Activated CD8-positive, alpha-beta T cell treated with anti-CD3 and anti-CD28 coated beads for 36 hours (primary cell): ENCODE measurements at places on chromosomes 7 and 10. TPM values are rescaled to one million over a fixed set of nuclear protein-coding genes. Genes with fewer than 3 reads are reported as not detected.
A peak's percentile ranks its signal among the peaks of the same experiment; 100 is the strongest.

APBB1IP gene
- 61.9 TPM for total RNA-seq

AKR1C3 gene
- total RNA-seq = not detected

GALNT17 gene
- not detected for total RNA-seq

ITGB8 gene
- not detected for total RNA-seq

NRBF2 gene
- total RNA-seq = 23.1 TPM

NOS3 gene
- total RNA-seq = 6.2 TPM

GRCh38 chr7:26117142-26117807 lies 34.7 kb upstream of the NFE2L3 start:
- peaks cover under 1% of the 10 kb centered on the region for H3K4me1 ChIP-seq
- no peaks in the 10 kb centered on the region for H3K36me3 ChIP-seq
- no peak for DNase-seq
- peaks cover 3% of the 10 kb centered on the region for H3K27me3 ChIP-seq
- no peak overlapping the region for H3K4me3 ChIP-seq

GRCh38 chr10:68362590-68362989 lies 29.9 kb upstream of the PBLD start:
- H3K27me3 ChIP-seq = no peaks in the 10 kb centered on the region
- peaks cover 3% of the 10 kb centered on the region for H3K4me1 ChIP-seq
- H3K27ac ChIP-seq = no peak overlapping the region
- DNase-seq = no peak
- no peak overlapping the region for H3K4me3 ChIP-seq
- H3K36me3 ChIP-seq = peaks cover 2% of the 10 kb centered on the region

- no peaks in the 10 kb centered on the region for H3K4me1 ChIP-seq
- H3K27me3 ChIP-seq = peaks cover 11% of the 10 kb centered on the region
- H3K27ac ChIP-seq = no peak overlapping the region
- H3K4me3 ChIP-seq = no peak overlapping the region
- H3K36me3 ChIP-seq = no peaks in the 10 kb centered on the region
These were observed 181.7 kb downstream of the TCF7L2 start for GRCh38 chr10:113131613-113132261.

DNA sequence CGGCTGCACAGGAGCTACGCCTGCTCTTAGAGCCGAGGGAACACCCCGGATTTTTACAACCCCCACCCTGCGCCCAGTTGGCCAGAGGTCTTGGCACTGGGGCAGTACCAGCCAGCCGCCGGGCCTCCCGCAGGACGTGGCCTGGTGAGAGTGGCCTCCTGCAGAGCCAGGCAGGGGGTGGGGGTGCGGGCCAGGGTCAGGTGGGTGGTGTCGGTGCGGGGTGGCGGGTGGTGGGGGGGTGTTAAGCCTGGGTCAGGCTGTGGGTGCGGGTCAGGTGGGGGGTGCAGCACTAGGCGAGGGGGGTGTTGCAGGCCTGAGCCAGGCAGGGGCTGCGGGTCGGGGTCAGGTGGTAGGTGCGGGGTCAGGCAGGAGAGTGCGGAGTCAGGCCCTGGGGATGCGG lies 647 bp downstream of the ECHS1 start:
- H3K4me3 ChIP-seq = peak overlapping the region; percentile 64
- DNase-seq = no peak
- peaks cover 11% of the 10 kb centered on the region for H3K4me1 ChIP-seq

DNA sequence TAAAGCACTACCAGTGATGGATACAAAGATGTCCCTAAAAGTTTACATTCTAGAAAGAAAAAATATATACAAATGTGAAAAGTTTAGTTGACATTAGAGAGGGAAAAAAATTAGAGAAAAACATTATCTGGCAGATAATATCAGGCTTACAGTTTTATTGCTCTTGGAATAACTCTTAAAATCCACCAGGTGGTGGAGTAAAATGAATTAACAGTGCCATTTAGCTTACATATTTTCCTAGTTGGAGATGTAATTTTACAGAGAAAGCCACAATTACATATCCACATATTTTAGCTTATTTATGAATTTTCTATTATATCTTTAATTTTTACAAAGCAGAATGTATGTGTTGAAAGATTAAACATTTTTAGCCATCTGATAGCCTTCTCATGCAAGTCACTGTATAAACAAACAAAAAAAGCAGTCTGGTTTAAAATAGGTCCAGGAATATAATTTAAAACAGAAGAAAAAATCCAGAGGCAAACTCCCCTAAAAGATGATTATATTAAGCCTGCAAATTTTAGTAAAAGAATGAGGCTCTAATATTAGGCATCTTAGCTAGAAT lies 6.5 kb downstream of the CABCOCO1 start:
- H3K27me3 ChIP-seq = peaks cover 9% of the 10 kb centered on the region
- no peak overlapping the region for H3K27ac ChIP-seq
- no peaks in the 10 kb centered on the region for H3K36me3 ChIP-seq
- no peaks in the 10 kb centered on the region for H3K4me1 ChIP-seq
- H3K4me3 ChIP-seq = no peak overlapping the region
- DNase-seq = no peak

DNA sequence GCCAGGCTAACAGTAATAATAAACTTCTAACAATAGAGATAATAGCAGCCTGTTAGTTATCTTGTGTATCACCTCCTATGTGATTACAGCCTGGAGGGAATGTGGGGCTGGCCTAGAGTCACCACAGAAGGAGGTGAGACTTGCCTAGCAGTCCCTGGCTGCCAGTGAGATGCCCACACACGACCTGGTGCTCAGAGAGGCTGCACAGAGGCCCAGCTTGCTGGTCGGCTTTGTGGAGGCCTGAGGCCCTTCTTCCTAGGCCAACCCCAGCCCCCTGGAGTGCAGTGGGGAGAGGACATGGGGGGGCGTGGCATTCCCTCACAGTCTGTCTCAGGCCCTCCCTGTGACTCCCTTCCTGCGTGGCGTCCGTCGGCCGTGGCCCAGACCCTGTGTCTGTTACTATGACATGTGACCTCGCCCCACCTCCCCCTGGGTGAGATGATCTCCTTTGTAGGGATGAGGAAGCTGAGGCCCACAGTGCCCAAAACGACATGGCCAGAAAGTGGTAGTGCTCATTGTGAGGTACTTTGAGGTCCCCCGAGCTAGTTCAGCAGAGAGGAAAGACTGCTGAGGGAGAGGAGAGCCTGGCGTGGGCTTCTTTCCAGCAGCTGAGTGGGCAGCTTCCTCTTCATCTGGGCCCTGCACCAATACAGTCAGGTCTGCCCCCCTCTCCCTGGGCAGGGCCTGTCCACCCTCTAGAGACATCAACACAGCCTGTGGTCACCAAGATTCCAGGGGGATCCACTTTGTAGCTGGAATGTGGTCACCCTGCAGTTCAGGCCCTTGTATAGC lies 29.7 kb downstream of the UNC5B start:
- no peak overlapping the region for H3K4me3 ChIP-seq
- H3K4me1 ChIP-seq = no peaks in the 10 kb centered on the region
- no peak overlapping the region for H3K27ac ChIP-seq
- H3K27me3 ChIP-seq = no peaks in the 10 kb centered on the region
- DNase-seq = no peak
- no peaks in the 10 kb centered on the region for H3K36me3 ChIP-seq

GRCh38 chr10:778626-779330 lies 89.3 kb upstream of the DIP2C start:
- peaks cover 14% of the 10 kb centered on the region for H3K27me3 ChIP-seq
- no peaks in the 10 kb centered on the region for H3K36me3 ChIP-seq
- no peak overlapping the region for H3K27ac ChIP-seq
- no peaks in the 10 kb centered on the region for H3K4me1 ChIP-seq

GRCh38 chr7:1553512-1554210 lies 2.3 kb downstream of the TMEM184A start:
- no peaks in the 10 kb centered on the region for H3K36me3 ChIP-seq
- H3K27me3 ChIP-seq = no peaks in the 10 kb centered on the region

DNA sequence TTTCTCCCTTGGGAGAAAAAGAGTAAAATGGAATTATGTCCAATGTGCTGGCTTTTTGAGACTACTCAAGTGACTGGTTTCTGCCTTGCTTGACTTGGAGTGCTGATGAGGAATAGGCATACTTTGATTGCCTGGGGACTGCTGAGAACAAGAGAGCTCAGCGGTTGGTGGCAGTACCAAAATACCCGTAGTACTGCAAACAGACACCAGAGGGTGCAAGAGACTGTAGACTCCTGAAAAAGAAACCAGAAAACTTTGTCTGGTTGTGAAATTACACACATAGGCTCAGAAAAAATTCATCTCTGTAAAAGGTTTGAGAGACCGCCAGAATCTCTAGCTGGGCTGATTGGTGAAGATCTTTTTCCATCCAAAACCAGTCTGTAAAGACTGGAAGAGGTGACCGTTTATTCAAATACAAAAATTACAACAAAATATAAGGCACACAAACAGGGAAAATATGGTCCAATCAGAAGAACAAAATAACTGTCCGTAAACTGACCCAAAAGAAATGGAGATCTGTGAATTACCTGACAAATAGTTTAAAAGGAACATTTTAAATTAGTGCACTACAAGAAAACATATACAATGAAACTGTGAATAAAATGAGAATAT lies 18.5 kb downstream of the BICC1 start:
- H3K4me3 ChIP-seq = no peak overlapping the region
- H3K4me1 ChIP-seq = no peaks in the 10 kb centered on the region
- H3K36me3 ChIP-seq = no peaks in the 10 kb centered on the region
- H3K27me3 ChIP-seq = peaks cover 8% of the 10 kb centered on the region

- no peak overlapping the region for H3K27ac ChIP-seq
- peaks cover 44% of the 10 kb centered on the region for H3K4me1 ChIP-seq
- no peak overlapping the region for H3K4me3 ChIP-seq
- no peaks in the 10 kb centered on the region for H3K27me3 ChIP-seq
- no peak for DNase-seq
These were observed 40.9 kb upstream of the KLF6 start for GRCh38 chr10:3825862-3826351.

DNA sequence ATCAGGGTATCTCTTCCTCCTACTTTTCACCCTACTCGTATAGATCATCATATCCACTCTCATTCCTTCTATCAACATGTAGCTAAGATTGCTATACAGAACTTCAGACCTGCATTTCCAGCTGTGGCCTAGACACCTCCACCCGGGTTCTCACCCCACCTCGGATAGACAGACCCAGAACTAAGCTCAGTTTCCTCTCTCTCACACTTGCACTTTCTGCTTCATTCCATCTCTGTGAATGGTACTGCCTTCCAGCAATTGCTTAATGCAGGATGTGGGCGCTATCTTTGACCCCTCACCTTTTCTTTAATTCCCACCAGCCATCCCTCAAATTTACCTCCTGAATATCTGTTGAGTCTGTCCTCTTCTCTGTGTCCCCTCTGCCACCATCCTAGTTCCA lies 35.7 kb downstream of the AGK start:
- H3K27ac ChIP-seq = peak overlapping the region; percentile 85
- peak overlapping the region; percentile 40 for H3K4me3 ChIP-seq

DNA sequence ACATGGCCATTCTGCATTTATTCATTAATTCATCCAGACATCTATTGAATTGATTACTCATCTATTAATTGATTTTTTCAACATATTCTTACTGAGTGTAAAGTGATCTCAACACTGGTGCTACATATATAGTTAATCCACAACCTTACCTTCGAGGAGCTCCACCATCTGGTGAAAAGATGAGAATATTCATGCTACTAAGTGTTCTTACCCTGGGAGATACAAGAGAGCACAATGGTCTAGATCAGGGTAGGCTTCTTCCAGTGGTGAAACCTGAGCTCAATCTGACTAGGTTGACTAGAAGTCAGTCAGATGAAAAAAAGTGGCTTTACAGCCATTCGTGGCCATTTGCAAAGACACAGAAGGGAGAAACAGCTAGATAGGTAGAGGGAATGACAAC lies 507.4 kb downstream of the ANKRD7 start:
- no peaks in the 10 kb centered on the region for H3K4me1 ChIP-seq
- no peaks in the 10 kb centered on the region for H3K36me3 ChIP-seq
- DNase-seq = no peak
- no peaks in the 10 kb centered on the region for H3K27me3 ChIP-seq

- H3K4me1 ChIP-seq = no peaks in the 10 kb centered on the region
- no peak overlapping the region for H3K4me3 ChIP-seq
- no peaks in the 10 kb centered on the region for H3K36me3 ChIP-seq
- H3K27ac ChIP-seq = no peak overlapping the region
- H3K27me3 ChIP-seq = no peaks in the 10 kb centered on the region
These were observed 326.6 kb upstream of the POM121L12 start for GRCh38 chr7:52708846-52709245.

GRCh38 chr10:33673839-33674415 lies 339.5 kb upstream of the NRP1 start:
- no peak overlapping the region for H3K4me3 ChIP-seq
- H3K27ac ChIP-seq = no peak overlapping the region
- no peaks in the 10 kb centered on the region for H3K36me3 ChIP-seq
- no peaks in the 10 kb centered on the region for H3K4me1 ChIP-seq

DNA sequence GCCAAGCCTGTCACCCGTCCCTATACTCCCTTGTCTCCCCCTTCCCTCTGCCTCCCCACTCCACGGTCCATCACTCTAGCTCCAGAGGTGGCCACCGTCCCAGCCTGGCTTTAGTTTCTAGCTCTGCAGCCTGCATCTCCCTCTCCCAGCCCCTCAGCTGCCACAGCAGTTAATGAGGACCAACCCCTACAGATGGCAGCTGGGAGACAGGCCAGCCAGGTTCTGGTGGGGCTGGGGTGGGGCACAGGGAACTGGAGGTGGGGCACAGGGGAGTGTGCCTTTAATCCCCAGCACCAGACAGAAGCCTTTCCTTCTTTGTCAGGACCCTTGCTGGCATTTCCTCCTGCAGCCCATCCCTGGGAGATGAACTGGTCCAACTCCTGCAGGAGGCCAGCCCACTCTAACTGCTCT lies 21.1 kb downstream of the UNC5B start:
- no peaks in the 10 kb centered on the region for H3K4me1 ChIP-seq
- DNase-seq = no peak
- no peaks in the 10 kb centered on the region for H3K36me3 ChIP-seq

DNA sequence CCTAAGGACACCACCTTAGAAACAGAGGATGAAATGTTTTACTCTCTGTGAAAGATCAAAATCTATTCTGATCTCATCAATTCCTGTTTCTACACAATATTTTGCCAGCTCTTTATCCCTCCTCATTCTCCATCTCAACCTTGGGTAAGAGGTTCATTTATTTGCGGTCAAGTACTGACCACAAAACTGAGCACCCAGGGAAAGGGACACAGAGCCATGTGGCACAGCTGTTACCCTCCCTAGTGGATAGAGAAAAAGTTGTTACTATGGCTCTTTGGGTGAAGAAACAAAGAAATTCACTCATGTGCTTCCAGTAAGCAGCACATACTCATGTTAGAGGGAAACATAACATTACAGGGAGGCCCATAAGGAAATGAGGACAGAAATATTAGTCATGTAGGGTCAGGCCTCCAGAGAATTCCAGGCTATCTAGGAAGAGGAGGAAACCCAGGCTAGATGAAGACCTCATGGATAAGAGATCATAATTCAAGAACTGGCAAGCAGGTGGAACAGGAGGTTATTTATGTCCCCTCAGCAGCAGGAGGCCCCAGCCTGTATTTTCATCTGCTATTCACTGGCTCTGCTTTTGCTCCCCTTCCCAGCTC lies 114.5 kb downstream of the ATE1 start:
- no peak overlapping the region for H3K27ac ChIP-seq
- DNase-seq = no peak
- H3K27me3 ChIP-seq = no peaks in the 10 kb centered on the region
- no peak overlapping the region for H3K4me3 ChIP-seq
- peaks cover 2% of the 10 kb centered on the region for H3K36me3 ChIP-seq
